ENCODE measurements at places on chromosomes 12 and 14.
A peak's percentile ranks its signal among the peaks of the same experiment; 100 is the strongest.

- no peak for DNase-seq
Measured at GRCh38 chr12:102462795-102463465, 17.4 kb downstream of the IGF1 start.

- DNase-seq, result no peak
Measured at GRCh38 chr12:109053382-109054123, 1.2 kb downstream of the USP30 start.

DNA sequence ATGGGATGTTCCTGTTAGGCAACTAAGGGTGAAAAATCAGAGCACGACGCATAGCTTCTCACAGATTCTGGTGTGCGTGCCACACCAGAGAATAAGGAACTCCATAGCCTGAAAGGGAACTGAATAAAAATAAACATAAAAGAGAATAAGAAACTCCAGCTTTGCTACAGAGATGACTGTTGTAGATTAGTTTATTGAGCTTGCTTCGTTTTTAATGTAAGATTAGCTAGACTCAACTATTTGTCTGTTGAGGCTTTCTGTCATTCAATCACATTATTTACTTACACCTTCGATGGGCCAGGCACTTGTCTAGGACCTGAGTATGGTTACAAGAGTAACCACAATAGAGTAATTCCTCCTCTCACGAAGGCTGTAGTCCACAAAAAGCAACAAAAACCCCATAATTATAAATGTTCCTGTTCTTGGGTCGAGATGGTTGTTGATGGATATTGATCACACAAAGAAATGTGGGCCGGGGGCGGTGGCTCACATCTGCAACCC is 807 bp upstream of the ZCCHC8 start:
- DNase-seq, result no peak

DNA sequence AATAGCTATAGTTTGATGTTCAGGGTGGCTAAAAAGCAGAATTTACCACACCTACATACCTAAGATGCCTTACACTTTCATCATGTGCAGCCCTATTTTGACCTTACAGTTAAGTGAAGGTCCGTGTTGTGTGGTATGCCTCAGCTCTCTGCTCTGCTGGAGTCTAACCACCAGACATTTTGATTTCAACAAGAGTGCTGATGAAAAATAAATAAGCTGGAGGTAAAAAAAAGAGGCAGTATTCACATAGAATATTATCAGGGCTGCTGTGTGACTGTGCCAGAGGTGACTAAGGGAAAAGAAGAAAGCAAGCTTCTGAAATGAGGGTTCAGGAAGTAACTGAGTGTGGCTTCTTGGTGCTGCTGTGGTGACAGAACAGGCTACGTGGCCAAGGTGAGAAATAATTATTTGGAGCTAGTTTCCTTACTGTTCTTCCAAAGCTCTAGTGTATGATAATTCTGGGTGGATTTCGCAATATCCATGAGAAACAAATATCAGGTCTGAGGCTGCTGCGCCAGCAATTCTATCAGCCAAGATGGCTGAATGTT is 188.8 kb downstream of the STXBP6 start:
- DNase-seq, result no peak

DNA sequence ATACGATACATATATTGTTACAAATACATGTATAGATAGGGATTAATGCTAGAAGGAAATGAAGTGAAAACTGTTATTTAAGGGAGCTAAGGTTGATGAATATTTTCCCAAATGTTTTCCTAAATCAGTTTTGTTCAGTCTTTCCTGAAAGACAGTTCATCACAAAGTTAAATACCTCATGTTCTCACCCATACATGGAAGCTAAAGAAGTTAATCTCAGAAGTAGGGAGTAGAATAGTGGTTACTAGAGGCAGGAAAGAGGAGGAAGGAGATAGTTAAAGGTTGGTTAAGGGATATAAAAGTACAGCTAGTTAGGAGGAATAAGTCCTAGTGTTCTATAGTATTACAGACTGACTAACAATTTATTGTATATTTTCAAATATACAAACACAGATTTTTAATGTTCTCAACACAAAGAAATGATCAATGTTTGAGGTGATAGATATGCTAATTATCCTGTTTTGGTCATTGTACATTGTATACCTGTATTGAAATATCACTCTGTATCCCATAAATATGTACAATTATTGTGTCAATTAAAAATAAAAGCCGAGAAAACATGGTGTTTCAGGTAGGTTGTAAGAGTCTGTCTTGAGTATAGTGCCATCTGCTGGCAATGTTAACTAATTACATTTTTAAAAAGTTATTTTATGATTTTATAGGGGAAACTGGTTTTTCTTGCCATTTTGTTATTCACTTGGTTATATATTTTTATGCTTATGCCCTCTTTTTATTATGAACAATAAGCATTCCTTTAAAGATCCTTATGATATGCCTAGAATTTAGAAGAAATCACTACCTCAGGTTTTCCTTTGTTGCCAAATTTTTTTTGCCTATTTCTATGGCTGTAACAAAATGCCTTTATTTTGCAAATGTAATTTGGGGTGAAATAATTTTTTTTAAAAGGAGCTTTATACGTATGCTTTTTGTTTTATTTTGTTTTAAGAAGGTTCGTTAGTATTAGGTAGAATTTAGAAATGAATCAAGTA is 26.9 kb downstream of the ZDHHC17 start:
- DNase-seq, result no peak

DNA sequence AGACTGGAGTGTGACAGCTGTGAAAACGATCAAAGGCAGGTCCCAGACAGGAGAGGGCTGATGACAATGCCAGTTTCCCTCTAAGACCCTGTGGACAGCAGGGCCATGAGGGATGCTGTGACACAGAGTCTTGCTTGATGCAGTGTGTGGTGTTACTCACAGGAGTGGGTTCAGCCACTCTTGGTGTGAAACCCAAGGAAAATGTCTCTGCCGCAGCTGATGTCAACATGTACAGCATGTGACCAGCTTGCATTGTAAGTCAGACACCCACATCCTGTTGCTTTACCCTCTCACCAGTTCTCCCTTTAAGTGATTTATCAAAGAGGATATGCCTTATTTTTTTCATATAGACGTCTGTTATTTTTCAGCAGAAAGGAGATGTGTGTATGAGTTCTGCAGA is 268.6 kb downstream of the BTG1 start:
- DNase-seq, result no peak

DNA sequence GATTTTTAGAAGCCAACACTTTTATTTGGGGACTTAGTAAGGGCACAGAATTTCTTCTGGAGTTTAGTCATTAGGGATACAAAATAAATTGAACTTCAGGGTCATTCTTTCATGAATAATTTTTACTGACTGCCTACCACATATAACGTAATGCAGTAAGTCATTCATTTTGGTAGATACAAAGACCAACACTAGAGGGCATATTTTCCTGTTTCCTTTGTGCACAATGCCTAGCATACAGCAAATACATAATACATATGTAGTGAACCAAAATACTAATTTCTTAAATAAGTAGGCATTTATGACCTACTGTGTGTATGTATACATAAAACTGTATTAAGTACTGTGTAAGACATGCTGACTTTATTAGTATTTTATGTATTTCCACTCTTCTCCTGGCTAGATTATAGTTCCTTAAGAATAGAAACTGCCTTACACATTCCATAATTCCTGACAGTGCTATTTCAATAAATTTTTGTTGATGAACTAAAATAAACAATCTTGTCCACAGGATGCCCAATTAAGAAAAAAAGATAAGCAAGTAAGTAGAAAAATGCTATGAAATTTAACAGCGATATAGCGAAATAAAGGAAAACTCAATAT is 47.9 kb downstream of the PPP1R12A start:
- peak; percentile 11 for DNase-seq

GRCh38 chr14:24398293-24398652 is 530 bp upstream of the NYNRIN start:
- DNase-seq, result no peak

- no peak for DNase-seq
Measured at GRCh38 chr12:58302487-58303011, 361.2 kb downstream of the ATP23 start.

GRCh38 chr12:74391283-74391682 is 146.4 kb upstream of the ATXN7L3B start:
- DNase-seq, result no peak

DNA sequence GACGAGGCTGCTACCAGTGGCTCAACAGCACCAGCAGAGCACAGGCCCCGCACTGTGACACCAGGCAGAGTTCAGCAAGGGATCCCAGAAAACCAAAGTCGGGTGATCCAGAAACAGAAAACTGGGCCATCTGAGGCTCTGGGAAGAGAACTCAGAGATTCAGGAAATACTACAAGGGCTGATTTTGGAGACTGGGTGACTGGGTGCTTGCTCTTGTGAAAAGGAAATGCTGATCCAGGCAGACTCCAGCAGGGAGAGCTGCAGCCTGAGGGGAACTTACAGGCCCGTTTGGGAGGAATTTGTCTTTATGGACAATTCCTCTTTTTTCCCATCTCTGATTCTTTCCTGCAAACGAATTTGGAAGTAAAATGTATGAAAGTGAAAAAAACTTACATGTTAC is 28.2 kb downstream of the FOXN3 start:
- no peak for DNase-seq

- no peak for DNase-seq
Measured at GRCh38 chr12:130124605-130125244, 37.5 kb upstream of the FZD10 start.

- no peak for DNase-seq
Measured at GRCh38 chr12:109310247-109311125, 1.4 kb upstream of the FOXN4 start.

GRCh38 chr12:29241821-29242591 is 92.9 kb downstream of the FAR2 start:
- DNase-seq, result peak; percentile 15

- DNase-seq, result no peak
Measured at GRCh38 chr12:83823386-83824045, 1089.1 kb downstream of the SLC6A15 start.
